Neural crest cell (in vitro differentiated cells): ENCODE measurements at places on chromosomes 5 and 9.

DNA sequence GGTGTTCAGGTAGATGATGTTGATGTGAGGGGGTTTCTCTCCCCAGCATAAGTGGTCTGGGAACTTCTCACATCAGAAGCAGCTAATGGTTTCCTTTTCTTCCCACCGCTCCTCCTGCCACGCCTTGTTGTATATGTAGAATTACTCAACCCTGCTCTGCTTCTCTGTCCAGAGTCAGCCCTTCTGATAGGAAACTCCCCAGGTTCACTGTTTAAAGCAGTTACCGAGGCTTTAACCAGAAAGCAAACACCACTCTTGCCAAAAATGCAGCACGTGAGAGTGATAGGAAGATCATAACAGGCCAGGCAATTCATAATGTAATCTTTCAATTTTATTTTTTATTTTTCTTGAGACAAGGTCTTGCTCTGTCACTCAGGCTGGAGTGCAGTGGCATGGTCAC, 10.5 kb upstream of the TMEM252 start:
- no peak for DNase-seq

DNA sequence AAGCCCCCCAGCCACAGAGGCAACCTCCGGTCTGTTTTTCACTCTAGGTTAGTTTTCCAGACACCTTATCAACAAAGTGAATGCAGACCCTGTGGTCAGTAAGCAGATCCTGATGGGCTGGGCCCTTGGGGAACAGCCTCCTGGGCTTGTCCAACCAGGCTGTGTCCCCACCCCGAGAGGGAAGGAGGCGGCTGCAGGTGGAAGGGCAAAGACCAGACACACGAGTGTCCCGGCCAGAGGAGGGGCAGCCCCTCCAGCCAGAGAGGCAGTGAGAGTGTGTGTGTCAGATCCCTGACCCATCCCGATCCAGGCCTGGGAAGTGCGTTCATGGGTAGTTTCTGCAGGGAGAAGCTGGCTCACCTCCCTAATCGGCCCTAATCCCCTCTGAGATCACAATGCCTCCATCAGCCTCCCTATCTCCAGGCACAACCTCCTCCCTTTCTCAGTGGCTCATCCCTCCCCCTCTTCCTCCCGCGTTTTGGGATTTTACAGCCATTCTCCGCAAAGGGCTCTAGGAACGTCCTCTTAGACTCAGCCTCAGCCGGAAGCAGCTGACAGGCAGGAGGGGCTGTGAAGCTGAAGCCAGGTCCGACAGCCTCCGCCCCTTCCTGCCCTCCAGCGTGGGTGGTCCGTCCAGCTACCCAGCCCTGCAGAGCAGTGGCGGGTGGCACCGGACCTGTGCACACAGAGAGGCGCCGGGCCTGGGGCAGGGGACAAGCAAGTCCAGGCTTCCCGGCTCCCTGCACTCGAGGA, 9.7 kb downstream of the SLC12A7 start:
- peak; percentile 42 for DNase-seq

GRCh38 chr5:135245521-135246499, 153.2 kb downstream of the MACROH2A1 start:
- no peak for DNase-seq

DNA sequence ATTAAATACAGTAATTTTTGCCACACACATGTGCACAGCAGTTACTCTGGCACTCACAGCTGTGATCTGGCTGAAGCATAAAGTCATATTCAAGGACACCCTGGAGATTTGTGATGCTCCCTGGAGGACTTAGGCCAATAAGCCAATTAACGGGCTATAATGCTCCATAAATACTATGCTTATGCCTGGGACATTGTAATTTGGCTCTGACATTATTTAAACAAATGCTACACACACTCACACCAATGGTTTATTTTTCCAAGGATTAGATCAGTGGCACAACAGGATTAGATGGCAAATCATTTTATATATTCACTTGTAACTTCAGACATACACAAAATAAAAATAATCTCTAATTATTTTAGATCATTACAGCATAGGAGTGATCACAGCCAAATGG, 111.2 kb downstream of the LMNB1 start:
- DNase-seq: no peak

GRCh38 chr9:97880336-97880735, 27.3 kb downstream of the FOXE1 start:
- no peak for DNase-seq

GRCh38 chr9:68961587-68961986, 52.3 kb downstream of the PRKACG start:
- DNase-seq: no peak

DNA sequence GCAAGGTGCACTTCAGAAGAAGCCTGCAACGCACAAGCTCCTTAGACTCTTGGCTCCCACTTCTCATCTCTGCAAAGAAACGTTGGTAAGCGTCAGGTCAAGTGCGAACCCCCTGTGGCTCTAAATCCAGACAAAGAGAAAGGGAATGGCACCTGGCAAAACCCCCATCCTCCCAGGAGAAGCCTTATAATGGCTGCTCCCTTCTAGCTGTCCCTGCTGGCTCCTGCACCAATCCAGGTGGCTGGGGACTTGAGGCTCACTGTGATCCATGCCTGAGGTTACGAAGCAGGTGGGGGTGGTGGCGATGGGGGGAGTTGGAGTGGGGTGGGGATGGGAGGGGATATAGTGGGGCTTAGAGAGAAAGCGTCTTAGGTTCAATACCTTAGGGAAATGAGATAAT, 272.8 kb downstream of the DENND1A start:
- DNase-seq: no peak

DNA sequence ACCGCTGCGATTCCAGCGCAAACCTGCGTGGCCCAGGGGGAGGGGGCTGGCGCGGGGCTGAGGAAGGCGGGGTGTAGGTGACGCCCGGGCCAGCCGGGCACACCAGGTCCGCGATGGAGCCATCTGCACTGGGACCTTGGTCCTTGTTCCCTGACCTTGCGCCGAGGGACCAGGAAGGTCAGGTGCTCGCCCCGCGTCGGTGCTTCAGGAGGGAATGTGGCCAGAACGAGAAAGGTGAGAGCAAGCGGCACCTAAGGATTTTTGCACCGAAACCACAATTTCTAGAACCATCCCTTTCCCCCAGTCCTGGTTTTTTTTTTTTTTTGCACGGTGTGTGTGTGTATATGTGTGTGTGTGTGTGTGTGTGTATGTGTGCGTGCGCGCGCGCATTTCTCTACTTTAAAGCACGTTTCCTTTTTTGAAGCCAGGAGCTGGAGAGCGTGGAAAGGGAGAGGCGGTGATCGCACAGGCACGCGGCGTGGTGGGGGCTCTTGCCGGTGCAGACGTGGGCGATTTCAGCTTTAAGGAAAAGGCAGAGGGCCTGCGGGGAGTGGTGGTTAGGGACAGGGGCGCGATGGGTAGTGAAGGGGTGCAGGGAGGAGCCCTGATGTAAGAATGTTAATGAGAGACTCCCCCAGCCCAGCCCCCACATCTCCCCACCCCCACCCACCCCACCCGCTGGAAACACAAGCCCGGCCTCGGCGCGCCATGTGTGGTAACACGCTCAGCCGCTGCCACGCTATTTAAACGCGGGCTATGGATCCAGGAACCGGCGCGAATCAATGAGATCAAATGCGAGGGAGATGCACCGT, at the start of gene NPR3:
TSS of gene NPR3 (plus strand) at position 772 of the 812 bp plus-strand sequence. CDS start 456 bp downstream, outside the sequence.
- peak; percentile 12 for DNase-seq

DNA sequence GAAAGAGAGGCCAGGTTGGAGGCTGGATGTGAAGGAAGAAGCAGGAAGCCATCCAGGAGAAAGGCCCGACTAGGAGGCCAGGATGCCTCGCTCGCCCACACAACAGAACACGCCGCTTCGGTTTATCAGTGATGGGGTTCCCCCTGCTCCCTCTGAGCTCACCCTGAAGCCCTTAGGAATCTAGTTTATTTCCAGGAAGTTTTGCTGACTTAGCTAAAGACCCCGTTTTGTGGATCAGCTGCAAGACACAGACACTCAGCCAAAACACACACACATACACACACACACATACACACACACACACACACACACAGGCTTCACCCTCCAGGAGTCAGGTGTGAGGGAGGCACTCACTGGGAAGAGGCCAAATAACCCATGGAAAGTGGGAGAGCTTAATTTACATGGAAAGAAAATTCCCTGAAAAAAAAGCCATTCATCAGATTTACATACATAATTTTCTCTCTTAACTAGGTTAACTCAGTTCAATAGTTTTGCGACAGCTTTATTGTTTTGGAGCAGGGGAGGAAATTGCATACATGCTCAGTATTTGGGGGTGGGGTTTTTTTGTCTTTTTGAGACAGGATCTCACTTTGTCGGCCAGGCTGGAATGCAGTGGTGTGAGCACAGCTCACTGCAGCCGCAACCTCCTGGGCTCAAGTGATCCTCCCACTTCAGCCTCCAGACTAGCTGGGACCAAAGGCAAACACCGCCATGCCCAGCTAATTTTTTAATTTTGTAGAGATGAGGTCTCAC, 92.7 kb upstream of the HAND1 start:
- no peak for DNase-seq

GRCh38 chr9:136729144-136729543, 13.6 kb downstream of the LCN10 start:
- DNase-seq: no peak

DNA sequence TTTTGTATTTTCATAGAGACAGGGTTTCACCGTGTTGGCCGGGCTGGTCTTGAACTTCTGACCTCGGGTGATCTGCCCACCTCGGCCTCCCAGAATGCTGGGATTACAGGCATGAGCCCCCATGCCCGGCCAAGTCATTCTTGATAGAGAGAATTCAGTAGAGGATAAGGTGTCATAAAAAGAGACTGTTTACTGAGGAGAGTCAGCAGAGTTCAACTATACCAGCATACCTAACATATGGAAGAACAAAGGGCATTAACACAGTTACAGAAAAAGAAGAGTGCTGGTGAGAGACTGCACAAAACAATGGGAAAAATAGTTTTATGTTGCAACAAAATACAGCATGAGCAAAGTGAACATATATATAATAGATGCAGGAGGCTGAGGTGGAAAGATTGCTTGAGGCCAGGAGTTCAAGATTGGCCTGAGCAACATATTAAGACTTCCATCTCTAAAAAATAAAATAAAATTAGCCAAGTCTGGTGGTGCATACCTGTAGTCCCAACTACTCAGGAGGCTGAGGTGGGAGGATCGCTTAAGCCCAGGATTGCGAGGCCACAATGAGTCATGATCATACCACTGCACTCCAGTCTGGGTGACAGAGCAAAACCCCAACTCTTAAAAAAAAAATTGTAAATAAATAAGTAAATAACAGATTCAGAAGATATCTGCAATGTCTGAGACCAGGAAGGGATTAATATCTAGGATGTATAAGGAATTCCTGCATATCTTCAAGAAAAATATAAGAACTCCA, 19.5 kb downstream of the B4GALT1 start:
- DNase-seq: no peak

GRCh38 chr5:151800532-151800931, 28.8 kb downstream of the G3BP1 start:
- DNase-seq: no peak

DNA sequence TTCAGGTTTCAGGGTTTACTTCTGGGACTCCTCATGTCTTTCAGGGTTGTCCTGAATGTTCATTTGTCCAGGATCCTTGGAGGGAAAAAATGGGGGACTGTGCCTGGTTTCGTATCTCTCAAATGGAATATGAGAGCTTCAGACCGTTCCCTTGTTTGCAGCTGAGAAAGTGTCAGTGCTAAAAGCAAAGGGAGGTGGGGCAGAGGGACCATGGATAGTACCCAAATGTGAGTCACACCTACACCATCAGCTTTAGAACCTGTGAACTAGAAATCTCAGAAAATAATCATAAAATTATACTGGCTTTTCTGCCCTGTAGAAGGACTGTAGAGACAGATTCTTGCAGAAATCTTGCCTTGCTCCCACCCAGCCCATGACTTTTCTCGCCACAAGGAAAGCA, 84.3 kb upstream of the TAF11L2 start:
- DNase-seq: no peak

GRCh38 chr5:107373549-107374263, 297.0 kb downstream of the EFNA5 start:
- DNase-seq: no peak

DNA sequence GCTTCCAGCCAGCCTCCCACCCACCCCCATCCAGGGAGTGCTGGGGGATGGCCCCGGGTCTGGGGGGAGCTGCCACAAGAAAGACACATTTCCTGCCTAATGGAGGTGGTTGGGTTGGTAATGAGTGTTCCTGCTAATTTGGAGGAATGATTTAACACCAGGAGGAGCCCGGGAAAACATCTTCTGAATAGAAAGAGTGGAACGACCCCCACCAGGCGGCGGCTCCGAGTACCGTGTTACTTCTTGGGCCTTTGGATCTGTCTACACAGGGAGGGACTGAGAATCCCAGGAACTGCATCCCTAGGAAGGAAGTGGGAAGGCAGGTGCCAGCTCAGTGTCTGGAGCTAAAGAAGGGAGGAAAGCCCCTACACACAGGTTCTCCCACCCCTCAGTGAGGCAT, 64.6 kb downstream of the TSPAN17 start:
- no peak for DNase-seq

- no peak for DNase-seq
These were observed 67.2 kb downstream of the MRPS30 start for GRCh38 chr5:44875661-44876605.

DNA sequence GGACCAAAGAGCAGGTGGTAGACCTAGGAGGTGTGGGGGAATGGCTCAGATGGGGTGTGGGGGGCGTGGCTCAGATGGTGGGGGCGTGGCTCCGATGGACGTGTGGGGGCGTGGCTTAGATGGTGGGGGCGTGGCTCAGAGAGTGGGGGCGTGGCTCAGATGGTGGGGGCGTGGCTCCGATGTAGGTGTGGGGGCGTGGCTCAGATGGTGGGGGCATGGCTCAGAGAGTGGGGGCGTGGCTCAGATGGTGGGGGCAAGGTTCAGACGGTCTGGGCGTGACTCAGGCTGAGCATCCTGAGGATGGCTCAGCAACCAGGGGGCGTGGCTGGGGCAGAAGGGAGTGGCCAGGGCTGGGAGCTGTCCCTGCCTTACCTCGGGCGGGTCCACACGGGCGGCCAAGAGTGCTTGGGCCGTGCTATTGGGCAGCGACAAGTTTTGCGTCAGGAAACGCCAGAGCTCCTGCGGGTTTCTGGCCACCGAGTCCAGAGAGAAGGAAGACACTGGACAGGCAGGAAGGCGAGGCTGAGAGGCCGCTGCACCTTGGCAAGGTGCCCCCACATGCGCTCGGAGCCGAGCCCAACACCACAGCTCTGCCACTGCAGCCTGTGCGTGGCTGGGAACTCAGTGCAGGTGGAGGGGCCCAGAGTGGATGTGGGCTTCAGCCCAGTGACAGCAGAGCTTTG, 5.9 kb downstream of the ABCA2 start:
- no peak for DNase-seq

DNA sequence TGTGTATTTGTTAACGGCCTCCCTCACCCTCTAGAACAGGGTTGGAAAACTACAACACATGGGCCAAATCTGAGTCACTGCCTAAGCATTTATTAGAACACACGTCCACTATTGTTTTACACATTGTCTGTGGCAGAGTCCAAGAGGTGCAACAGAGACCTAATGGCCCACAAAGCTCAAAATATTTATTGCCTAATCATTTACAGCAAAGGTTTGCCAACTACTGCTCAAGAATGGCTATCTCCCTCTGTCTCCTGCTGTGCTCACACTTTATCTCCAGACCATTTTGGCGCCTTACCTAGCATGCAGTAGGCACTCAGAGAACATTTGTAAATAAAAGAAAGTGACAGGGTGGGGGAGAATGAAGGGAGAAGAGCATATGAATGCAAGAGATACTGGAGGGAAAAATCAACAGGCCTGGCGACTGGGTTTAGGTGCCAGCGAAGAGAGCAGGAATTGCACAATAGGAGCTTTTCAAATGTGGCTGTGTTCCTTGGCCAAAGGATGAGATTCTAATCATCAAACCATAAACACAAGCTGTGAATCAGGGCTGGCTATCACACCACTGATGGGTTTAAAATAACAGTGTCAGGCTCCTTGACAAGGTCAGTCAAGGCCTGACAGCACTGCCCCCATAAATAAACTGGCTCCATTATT, 80.3 kb downstream of the EPB41L4A start:
- DNase-seq: no peak
